ENCODE measurements at places on chromosomes 1 and 21.

GRCh38 chr1:204196068-204196795, at the start of gene KISS1:
Gene KISS1 (minus strand): TSS chr1:204196491. CDS start chr1:204192876, 3,615 bp downstream.
- no peak for DNase-seq

DNA sequence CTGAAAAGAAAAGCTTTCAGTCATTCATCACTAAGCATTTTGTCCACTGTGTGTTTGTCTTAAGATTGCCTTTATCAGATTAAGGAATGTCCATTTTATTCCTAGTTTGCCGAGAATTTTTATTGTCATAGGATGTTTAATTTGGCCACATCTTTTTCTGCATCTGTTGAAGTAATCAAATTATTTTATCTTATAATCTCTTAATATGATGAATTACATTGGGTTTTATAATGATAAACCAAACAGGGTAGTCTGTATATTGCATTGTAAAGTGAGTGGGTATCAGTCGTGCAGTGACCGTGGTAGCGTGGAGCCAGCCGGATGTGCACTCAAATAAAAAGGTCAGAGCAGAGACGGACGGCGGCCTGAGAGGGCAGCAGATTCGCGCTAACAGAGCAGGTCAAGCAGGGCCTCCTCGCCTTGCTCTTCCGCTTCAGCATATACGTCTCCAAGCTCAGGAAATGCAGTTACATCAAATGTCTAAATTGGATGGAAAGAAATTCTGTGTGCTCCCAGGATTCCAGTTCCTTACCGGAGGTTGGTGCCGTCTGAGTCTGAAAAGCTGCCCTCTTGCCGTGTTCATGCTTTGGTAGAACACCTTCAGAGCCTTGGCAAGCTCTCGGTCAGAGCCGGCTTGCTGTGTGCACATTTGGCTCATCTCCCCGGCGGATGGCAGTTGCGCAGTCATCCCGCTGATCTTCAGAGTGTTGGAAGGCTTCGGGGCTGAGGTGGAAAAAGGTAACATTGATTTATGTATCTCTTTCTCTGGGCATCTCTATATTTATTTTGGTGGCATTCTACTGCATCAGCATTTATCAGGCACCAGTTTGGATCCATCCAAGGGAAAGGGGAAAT, 51.5 kb downstream of the SCCPDH start:
- no peak for DNase-seq

GRCh38 chr1:54480525-54480848, 67.5 kb upstream of the ACOT11 start:
- no peak for DNase-seq

DNA sequence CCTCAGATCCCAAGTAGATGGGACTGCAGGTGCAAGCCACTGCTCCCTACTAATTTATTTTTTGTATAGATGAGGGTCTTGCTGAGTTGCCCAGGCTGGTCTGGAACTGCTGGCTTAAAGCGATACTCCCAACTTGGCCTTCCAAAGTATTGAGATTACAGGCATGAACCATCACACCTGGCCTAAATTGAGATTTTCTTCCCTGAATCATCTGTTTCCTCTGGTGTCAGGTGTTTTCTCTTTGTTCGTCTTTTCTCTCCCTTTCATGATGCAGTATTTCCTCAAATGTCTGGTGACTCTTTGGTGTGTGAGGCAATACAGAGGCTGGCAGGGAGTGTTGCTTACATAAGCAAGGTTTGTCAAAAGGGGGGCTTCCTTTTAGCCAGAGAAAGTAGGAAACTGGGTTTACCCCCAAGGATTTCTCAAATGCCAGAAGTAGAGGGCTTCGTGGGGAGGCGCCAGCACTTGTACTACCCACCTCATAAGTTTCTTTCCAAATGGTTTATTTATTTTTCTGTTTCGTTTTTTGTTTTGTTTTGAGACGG, 27.6 kb downstream of the CLDN14 start:
- DNase-seq: peak; percentile 21

DNA sequence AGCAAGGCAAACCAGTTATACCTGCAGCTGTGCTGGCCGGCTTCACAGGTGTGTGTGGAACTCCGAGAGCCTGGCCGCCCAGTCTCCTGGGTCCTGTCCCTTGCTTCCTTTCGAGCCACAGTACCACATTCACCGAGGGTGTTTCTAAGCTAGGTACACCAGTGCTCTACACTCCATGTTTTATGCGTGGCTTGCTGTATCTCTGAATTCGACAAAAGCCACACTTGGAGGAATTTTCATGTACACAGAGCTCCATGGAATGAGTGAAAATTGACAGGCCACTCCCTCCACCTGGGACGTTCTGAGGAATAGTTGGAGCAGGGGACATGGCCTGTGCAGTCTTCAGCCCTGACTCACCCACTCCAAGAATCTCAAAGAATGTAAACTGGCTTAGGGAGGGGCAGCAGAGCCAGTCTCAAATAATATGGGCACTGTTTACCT, 14.0 kb downstream of the ETS2 start:
- DNase-seq: no peak

- DNase-seq: no peak
Measured at GRCh38 chr1:98147280-98147679, 226.4 kb upstream of the DPYD start.

GRCh38 chr21:44823179-44823660, 5.4 kb upstream of the SUMO3 start:
- no peak for DNase-seq

GRCh38 chr21:38830671-38831525, 25.2 kb downstream of the ETS2 start:
- no peak for DNase-seq

DNA sequence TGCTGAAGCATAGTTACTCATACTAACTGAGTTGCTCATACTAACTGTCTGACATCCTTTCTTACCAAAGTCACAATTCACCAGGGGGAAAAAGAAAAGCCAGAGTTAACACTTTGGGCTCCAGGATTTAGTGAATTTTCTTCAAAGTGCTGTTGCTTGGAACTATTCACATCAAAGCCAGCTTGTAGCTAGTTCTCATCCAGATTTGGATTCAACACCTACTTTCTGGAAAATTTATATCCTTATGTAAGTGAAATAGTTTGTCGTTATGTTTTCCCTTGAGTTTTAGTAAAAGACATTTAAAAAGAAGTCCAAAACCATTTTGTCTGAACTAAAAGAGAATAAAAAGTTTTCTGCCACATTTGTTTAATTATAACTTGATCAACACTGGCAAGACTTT, 264.6 kb downstream of the BRINP2 start:
- no peak for DNase-seq

DNA sequence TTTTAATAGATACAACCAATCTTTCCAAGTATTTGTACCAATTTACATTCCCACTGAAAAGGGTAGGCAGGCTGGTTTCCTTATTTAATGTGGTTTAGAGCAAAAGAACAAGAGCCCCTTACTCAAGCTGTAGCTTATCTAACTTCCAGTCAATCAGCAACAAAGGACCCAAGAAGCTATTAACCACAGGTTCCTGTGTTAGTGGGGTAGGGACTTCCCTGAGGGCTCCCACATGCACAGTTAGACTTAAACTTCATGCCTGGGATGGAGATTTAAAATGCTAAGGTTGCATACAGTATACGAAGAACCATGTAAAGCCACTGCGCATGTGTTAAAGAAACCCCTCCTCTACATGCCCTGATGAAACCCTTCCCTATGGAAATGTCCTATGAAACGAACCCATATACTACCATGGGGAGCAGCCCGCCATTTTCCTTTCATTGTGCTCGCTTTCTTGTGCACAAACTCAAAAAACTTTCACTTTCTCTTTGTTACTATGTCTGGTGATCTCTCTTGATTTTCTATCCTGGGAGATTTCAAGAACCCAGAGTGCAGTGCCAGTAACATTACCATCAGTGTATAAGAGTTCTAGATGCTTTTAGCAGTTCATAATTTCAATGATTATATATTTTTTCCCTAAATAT, 23.3 kb upstream of the ST6GALNAC5 start:
- DNase-seq: no peak

DNA sequence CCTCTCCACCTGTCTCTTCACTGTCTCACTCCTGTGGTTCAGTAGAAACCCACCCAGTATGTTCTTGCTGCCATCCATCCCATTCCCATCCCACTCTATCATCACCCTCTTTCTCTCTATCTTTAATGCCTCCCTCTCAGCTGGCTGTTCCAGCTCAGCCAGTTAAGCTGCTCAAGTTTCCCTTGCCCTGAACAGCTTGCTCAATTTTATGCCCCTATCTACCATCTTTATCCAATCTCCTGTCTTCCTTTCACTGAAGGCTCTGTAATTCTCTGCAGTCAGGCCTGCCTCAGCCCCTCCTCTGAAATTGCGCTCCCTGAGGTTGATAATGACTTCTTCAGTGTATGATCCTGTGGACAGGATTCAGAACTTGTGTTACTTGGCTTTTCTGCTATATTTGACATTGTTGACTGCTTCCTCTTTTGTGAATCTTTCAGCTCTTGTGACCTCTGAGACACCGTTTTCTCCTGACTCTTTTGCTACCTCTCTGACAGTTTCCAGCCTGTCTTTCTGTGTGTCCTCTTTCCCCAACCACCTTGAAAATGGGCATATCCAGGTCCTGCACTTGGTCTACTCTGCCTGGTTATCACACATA, 13.9 kb upstream of the BCAR3 start:
- no peak for DNase-seq

GRCh38 chr21:36135391-36136102, 668 bp downstream of the CBR3 start:
- DNase-seq: peak; percentile 92

- no peak for DNase-seq
Measured at GRCh38 chr1:36086529-36087232, 2.0 kb upstream of the ADPRS start.

DNA sequence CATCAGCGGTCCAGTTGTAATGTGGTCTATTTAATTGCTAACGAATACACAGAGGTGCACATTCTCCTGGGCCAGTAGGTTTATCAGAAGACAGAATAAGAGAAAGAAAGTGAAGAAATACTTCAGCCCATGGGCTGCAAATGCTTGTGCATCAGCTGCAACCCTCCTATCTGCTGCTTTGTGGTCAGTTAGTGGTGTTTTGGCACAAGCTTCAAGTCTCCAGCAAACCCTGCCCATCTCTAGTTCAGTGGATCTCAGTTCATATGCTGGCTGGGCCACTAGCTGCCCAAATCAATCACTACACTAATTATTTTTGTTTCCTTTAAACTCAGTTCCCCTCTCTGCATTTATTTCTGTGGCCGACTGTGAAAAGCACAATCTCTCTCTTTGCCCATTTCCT, 124.2 kb downstream of the KCNJ6 start:
- no peak for DNase-seq

DNA sequence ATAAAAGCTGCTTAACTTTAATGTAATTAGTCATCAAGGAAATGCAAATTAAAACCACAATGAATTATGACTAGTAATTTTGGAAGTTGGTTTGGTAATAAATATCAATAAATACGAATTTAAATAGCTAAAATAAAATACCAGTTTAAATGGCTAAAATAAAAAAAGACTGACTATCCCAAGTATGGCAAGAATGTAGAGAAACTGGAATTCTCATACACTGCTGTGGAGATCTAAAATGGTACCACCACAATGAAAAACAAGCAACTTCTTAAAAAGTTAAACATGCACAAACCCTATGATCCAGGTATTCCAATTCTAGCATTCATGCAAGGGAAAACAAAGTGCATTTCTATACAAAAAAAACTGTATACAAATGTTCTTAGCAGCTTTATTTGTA, 382.6 kb upstream of the NR5A2 start:
- DNase-seq: no peak

DNA sequence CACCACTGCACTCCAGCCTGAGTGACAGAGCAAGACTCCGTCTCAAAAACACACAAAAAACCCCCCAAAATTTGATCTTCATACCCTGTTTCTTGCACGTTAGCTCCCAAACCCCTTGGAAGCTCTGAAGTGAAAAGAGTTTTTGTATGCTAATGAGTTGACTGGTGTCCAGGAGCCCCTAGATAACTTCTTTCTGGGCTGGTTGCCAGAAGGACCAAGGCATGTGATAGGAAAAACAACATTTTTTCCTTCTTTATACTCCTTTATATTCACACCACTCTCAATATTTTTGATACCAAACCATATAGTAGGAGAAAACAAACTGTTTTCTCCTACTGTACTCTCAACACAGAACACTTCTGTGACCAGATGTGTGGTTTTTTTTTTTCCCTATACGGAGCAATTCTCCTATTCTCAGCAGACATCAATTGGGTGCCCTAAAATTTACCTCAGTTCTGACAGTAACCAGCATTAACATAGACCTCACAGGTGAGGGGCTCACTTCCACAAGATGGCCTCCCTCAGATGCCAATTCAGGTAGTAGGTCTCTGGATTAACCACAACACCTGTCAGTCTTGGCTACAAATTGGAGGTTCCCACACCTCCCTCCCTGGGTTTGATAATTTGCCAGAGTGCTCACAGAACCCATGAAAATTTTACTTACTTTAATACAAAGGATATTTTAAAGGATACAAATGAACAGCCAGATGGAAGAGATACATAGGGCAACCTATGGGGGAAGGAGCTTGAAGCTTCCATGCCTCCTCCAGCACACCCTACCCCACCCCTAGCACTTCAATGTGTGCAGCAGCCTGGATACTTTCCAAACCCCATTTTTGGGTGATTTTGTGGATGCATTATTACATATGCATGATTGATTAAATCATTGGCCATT, 25.6 kb downstream of the ZYG11B start:
- DNase-seq: no peak

DNA sequence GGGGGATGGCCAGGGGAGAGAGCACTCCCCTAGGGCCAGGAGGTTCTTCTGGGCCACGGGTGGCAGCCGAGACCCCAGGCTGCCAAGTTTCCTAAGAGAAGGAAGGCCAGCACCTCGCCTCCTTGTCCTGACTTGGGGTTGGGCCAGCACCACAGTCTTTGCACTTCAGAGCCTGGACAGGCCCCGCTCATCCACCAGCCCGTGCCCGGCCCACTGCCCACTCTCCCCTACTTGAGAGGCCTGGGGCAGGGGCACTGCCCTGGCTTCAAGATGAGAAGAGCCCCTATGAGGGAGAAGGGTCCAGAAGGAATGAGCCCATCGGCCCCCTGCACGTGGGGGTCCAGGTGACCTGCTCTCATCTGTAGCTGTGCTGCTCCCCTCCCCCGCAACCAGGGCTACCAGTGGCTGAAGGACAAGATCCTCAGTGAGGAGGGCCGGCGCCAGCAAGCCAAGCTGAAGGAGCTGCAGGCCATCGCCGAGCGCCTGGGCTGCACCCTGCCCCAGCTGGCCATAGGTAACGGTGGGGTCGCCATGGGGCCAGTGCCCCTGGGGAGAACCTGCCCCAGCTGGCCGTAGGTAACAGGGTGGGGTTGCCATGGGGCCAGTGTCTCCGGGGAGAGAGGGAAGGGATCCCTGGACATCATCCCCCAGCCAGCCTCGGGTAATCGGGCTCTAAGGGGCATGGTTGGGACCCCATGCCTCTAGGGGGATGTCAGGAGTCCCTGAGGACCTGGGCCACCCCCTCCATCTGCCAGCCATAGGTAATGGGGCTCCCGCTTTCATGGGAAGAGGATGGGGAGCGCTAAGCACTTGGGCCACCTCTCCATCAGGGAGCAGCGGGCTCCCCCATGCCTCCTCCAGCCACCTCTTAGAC, 50.8 kb downstream of the KCNAB2 start:
- no peak for DNase-seq

DNA sequence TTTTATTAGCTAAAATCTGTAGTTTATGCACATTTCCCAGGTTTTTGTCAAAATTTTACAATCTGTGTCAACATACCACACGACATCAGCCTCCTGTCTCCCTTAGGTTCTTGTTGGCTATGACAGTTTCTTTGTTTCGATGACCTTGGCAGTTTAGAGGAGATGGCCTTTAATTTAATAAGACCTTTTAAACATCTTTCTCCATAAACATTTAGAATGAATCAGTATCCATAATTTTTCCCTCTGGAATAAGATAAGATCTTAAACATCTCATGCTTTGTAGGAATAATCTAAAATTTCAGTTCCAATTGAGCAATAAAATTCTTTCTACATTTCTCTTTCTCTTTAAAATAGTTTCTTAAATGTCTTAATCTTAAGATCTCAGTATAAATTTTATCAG, 28.7 kb upstream of the DYRK1A start:
- DNase-seq: no peak

- peak; percentile 34 for DNase-seq
Measured at GRCh38 chr1:180224902-180225301, 5.2 kb upstream of the LHX4 start.

Data from NCI-H69 (cell line).